Renal cortical epithelial cell (primary cell): ENCODE measurements at places on chromosomes 4 and X.

- peak; percentile 99 for DNase-seq
Observed at GRCh38 chr4:90951037-90951436, 823.8 kb downstream of the CCSER1 start.

DNA sequence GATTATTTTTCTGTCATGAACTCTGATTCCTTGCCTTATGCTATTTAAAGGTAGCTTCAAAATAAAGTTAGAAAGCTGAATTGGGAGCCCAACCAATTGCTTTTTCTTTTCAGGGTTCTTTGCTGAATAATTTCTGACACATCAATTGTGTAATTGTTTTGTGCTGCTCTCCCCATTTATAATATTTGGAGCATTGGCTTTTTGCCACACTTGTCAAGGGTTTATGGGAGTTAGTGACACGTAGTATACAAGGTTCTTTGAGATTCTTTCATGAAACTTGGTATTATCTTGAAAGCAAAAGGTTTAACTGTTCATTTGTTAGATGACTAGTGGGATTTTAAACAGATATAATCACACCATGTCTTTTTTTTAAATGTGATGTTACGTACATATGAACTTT is 80.9 kb downstream of the POLA1 start:
- DNase-seq = no peak

GRCh38 chr4:65789805-65790204 is 119.5 kb upstream of the EPHA5 start:
- DNase-seq = no peak

DNA sequence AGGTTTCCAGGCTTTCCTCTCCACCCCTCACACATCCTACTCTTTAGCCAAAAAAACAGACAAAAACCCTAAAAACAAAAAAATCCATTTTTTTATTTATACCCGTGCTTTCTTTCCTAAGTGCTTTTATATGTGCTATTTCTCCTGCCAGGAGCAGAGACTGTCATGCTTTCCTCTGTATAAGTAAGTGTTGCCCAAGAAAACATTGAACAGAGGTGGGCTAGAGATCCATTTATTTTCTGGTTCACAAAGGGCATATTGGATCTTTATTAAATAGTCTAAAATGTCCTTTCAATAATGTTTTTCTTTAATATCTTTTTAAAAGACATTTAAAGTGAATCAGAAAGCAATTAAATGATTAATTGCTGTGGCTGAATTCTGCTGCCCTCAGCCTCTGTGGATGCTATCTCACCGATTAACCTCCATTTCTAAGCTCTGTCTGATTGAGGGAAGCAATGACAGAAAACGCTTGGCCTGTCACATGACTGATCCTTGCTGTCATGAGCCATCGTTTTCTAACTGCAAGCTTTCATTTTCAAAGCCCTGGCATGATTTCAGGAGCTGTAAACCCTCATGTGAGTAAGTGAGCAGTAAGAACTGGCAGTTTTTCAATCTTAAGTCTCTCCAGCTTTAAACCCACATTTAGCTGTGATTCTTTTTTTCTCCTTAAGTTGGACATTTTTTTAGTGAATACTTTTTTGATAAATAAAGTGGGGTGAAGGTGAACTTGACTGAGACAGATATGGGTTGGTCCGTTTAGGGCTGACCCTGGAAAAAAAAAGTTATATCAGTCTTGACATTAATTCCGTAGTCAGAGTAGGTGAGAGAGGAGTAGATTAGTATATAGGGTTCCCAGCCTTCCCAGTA is 180.7 kb upstream of the PGRMC2 start:
- peak; percentile 96 for DNase-seq

DNA sequence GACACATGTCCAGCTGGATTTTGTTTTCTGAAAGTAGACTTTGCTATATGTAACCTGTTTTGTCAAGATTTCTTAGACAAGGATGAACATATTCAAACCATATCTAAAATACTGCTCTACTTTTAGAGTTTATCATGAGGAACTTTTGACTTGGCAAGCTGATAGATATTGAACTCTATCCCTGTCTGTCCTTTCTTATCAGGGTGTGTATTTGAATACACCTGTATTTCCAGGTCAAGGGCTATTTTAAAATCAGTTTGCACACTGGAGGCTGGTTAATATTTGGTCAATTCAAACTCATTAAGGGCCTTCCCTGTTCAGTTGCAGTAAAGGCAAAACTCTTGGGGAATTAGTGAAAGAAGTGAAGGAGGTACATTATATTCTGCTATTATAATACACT is 2.3 kb downstream of the CDS1 start:
- no peak for DNase-seq
